ENCODE measurements at places on chromosomes 11 and 22.

DNA sequence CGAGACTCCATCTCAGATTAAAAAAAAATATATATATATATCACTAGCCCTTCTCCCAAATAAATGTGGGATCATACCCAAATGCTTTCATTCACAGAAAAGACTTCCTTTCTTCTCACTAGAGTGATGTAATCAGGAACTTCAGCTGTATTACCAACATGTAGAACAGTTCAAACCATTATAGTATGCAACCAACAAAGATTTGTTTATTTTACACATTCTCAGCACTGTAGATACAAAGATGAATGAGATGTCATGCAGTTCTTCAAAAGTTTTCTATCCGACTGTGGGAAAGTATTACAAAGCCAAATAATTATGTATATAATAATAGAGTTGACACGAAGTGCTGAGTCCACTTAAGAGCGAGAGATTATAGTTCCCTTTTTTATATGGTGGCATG lies 22.2 kb upstream of the ZNF143 start:
- DNase-seq, result no peak

DNA sequence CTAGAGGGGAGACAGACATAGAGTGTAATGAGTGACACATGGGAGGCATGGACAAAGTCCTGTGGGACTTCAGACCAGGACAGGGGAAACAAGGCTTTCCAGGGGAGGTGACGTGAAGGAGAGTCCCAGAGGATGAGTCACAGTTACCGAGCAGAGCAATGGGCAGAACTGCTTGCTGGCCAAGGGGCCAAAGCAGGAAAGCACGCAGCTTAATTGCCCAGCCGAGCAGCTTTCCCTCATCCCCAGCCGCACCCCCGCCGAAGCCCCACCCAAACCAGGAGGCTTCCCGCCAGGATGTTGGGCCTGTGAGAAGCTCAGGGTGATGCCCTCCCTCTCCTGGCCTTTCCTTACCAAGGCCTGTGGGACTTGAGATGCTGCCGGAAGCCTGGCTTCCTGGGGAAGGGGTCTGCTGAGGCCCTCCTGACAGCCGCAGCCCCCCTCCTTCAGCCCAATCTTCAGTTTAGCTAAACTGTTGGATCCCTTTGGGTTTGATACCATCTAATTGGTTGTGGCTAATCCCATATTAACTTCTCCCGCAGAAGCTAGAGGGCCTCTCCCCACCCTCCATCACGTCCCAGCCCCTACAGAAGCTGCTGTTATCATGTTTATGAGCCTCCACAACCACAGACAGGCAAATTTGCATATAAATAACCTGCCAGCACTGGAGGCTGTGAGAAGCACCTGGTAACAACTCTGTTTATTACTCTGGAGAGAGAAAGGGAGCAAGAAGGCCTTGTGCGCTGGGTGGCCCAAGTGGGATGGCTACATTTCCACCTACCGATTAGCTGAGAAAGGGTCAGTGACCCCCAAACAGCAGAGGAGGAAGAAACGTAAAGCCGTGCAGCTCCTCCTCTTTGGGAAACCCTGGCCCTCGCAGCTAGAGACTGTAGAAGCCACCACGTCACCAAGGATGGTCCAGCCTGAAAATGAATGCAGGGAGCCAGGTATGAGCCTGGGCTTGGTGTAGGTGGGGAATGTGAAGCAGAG lies 80.0 kb downstream of the TRIM29 start:
- peak; percentile 7 for DNase-seq

- no peak for DNase-seq
These were observed 33.1 kb downstream of the TPBGL start for GRCh38 chr11:75273411-75274391.

- DNase-seq, result no peak
These were observed 123.1 kb downstream of the PKNOX2 start for GRCh38 chr11:125287491-125288210.

DNA sequence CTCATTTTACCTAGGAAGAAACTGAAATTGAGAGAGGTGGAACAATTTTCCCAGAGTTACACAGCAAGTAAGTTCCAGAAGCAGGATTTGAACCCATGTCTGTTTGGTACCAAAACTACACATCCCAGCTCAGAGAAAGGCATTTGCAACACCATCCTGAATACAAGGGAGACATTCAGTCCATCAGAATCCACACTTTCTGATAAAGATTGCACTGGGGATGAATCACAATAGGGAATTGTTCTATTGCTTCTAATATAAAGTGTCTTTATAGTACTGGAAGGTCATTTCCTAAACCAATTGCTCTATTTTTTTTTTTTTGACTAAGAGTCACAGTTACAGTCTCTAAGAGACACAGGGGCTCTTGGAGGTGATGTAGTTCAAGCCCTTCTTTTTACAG lies 208.1 kb upstream of the CADM1 start:
- no peak for DNase-seq

GRCh38 chr22:31278626-31279326 lies 13.5 kb downstream of the PIK3IP1 start:
- DNase-seq, result no peak

DNA sequence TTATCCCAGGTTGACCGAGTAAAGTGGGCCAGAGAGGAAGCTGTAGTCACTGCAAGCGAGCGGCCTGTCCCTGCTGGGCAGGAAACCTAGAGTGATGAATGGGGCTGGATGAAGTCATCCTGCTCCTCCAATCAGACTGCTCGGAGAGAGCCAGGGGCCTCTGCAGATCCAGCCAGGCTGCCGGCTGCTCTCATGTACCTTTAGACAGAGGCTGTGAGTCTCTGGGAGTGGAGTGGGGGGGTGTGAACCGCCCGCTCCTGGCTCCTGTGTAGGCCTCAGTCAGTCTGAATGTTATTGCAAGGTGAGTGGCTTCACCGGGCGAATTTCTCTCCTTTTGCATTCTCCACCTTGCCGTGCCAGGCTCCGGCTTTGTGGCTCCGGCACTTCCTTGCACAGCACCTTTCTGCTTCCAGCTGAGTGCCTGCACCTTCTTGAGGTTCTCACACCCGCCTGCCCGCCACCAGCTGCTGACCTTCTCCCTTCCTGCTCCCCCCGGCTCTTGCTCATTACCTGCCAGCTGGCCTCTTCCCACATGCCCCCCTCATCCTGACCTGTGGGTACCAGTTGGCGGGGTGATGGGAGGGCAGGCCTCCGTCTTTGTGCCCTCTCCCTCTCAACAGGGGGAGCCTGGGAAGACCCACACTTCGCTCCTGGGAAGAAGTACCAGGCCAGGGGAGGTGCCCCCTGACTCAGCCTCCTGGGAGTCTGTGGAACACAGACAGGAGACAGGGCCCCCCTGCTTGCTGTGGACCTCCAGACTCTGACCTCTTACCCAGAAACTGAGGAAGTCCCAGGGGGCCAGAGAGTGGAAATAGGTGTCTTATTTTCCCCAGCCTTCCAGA lies 79.9 kb downstream of the GRAMD1B start:
- DNase-seq, result peak; percentile 75
